NCI-H1694 (cell line): ENCODE measurements at places on chromosomes 6 and 20.

DNA sequence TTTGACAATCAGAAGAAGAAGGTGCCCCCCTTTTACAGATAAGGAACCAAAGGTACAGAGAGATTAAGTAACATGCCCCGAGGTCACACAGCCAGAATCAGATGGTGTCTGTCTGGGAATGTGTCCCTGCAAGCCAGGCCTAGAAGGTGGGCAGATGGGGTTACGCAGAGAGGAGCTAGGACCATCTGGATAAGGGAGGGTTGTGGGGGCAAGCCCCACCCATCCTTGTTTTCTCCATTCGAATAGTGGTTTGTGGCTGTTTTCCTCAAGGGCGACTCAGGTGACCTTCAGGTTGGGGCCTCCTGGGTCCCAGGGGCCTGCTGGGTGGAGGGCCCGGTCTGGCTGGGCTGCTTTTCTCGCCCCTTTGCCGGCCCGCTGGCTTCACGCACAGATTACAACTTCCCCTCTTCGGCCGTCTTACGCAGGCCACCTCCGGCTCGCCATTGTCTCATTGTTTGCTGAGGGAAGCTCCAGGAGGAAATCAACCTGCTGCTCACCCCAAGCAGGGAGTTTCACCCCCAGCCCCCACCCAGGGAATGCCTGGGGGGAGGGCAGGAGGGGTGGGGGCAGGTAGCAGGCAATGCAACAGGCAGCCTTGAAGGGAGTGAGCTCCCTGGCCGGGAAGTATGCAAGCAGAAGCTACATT lies 30.8 kb upstream of the CSNK2A1 start:
- DNase-seq = peak; percentile 80

- DNase-seq = peak; percentile 68
Observed at GRCh38 chr6:135801755-135802465, 49.6 kb upstream of the PDE7B start.

- peak; percentile 27 for DNase-seq
Observed at GRCh38 chr20:44714701-44715498, at the start of gene CCN5. TSS of gene CCN5 (plus strand) at chr20:44715369. CDS start at chr20:44715391, 22 bp downstream.

- peak; percentile 4 for DNase-seq
Observed at GRCh38 chr6:56806368-56806767, 148.5 kb upstream of the BEND6 start.

GRCh38 chr6:157260735-157261410 lies 62.4 kb downstream of the TMEM242 start:
- DNase-seq = no peak

- DNase-seq = no peak
Observed at GRCh38 chr20:37288091-37288490, 1.4 kb upstream of the MANBAL start.

- no peak for DNase-seq
Observed at GRCh38 chr6:155364844-155365437, 50.7 kb upstream of the TFB1M start.

DNA sequence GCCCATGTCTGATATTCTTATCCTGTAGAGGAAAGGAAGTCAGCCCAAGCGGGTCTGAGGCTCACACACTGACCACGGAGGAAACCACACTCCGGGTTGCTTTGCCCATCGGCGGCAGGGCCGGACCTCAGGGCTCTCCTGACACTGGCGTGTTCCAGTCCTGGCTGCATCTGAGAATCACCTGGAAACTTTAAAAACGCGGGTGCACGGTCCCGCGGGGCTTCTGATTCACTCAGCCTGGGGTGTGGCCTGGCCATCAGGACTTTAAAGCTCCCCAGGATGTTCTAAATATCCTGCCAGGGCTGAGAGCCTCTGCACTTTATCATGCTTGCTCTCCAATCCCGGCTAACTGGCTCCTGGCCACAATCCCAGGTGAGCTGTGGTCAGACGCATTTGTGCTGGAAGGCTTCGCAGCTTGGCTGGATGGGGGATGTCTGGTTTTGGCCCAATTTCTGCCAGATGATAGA lies 47.7 kb upstream of the DACT2 start:
- DNase-seq = no peak

GRCh38 chr6:1024161-1024560 lies 287.7 kb upstream of the FOXQ1 start:
- DNase-seq = no peak

DNA sequence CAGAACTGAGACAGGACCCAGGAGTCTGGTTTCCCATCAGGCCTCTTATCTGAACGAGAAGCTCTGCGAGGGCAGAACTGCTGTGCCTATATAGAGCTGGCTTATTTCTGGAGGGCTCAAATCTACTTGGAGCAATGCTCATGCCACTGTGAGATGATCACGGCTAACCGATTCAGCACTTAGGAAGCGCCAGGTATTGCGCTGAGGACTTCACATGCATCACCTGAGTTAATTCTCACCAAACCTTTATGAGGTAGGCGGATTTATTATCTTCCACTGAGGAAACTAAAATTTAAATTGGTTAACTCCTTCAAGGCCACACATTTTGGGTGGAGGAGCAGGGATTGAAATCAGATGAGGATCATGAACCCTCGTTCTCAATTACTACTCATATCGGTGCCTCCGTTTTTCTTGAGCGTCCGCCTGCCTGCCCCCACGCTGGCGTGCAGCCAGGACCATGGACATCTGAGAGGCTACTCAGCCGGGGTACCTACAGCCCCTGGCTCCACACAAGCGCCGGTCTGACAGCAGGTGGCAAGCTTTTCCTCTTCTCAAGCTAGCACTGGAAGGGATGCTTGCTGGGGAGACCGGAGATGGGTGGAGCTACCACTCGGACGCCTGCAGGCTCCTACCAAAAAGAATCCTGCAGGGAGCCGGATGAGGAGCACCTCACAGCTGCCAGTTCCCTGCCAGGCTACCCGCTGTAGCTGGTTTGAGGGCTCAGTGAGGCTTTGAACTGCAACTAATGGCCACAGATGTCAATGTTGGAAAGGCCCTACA lies 1.0 kb upstream of the PCIF1 start:
- DNase-seq = peak; percentile 53

GRCh38 chr20:6075428-6076219 lies 21.8 kb upstream of the LRRN4 start:
- peak; percentile 92 for DNase-seq

DNA sequence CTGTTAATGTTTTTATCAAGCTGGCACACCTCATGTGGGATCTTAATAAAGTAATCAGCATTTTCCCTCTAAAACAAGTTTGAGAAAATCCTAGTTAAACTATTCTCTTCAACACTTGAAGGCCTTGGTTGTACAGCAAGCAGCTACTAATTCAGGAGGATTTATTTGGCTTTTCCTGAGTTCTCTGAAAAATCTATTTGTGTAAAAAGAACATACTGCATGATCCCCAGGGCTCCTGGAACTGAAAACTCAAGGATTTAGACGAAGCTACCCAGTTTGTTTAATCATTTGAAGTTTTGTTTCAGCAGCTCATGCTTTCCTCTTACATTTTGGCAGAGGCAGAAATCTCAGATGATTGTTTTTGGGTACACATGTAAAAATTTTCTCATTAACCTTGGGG lies 309.6 kb upstream of the FLRT3 start:
- DNase-seq = no peak

- no peak for DNase-seq
Observed at GRCh38 chr6:142927904-142928303, 17.1 kb downstream of the HIVEP2 start.

DNA sequence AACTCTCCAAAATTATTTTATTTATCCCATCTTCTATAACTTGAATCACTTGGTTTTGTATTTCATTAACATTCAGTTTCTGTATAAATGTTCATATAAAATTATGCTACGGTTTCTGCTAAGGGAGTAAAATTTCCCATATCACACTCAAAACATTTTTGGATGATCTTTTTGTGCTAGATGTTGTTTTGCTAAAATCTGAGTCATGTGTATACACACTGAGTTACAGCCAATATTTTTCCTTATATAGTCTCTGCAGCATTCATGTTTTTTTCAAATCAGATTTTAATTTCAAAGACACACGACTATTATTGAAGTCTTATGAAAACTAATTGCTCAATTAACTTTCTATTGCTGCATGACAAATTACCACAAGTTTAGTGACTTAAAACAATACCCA lies 54.3 kb upstream of the SLC2A12 start:
- DNase-seq = no peak

DNA sequence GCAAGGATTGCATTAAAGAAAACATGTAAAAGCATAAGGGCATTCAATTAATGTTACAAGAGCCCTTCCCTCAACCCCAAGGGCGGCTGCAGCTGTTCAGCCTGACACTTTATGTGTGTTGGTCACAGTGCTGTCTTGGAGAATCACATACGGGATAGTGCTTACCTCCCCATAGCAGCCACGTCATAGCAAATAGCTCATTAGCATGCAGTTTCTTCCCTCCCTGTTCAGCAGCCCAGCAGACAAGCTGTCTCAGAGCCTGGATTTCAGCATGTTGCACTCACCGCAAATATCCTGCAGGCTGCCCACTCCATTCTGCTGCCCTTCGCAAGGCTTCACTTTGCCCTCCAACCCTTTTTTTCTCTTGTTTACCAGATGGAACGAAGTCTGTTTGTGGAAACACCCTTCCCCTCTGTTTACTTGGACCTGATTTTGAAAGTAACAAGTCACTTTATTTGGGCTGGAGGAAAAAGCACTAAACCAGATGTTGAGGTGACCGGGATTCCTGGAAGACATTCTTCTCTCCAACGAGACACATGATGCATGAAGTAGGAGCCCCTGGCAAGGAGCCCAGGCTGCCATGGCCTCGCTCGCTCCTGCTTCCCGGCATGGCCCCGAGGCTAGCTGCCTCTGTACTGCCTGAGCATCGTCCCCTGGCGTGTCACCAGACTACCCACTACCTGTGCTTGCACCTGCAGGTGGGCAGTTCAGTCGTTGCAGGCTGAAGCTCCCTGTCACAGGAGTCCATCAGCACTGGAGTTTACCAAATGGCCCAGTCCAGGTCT lies 151.6 kb upstream of the GMDS start:
- DNase-seq = no peak

GRCh38 chr6:5507131-5507681 lies 245.9 kb downstream of the FARS2 start:
- no peak for DNase-seq

DNA sequence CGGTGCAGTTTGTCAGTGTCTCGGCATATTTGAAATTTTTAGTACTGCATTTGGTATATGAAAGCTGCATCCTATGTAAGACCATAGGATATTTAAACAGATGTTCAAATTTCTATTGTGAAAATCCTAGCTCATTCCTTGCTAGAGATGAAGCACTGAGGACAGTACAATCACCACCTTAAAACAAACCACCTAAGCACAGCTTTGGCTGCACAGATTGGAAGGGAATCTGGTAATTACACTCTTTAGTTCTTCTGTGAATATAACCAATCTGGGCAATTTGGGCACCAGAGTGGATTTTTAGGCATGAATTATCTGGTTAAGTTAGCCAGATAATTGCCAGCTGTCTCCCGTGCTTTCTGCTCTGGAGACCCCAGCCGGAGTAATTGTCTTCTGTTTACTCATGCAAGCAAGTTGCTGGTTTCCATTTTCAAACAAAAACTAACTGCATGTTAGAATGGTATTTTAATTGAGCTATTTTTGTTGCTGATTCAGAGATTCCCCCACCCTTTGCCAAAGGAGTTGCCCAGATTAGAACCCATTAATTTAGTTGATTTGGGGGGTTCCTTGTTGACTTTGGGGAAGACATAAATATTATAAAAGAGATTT lies 36.9 kb downstream of the E2F3 start:
- peak; percentile 94 for DNase-seq

DNA sequence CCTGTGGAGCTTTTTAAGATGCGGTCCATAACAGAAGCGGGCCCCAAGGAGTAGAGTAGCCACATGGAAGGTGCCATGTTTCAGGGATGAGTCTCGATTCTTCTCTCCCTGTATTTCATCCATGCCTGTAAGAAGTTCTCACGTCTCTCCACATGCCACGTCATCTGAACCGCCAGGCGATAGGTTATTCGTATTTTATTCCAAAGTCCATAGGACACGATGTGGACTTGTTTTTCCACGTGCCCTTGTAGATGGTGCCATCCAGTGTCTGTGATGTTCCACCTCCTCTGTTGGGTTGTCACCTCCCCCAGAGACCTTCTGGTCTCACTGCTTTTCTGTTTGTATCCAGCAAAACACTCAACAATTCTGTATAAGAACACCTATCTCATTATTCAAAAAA lies 17.6 kb downstream of the HEBP2 start:
- DNase-seq = no peak

GRCh38 chr6:54992789-54993188 lies 146.2 kb downstream of the FAM83B start:
- DNase-seq = no peak

DNA sequence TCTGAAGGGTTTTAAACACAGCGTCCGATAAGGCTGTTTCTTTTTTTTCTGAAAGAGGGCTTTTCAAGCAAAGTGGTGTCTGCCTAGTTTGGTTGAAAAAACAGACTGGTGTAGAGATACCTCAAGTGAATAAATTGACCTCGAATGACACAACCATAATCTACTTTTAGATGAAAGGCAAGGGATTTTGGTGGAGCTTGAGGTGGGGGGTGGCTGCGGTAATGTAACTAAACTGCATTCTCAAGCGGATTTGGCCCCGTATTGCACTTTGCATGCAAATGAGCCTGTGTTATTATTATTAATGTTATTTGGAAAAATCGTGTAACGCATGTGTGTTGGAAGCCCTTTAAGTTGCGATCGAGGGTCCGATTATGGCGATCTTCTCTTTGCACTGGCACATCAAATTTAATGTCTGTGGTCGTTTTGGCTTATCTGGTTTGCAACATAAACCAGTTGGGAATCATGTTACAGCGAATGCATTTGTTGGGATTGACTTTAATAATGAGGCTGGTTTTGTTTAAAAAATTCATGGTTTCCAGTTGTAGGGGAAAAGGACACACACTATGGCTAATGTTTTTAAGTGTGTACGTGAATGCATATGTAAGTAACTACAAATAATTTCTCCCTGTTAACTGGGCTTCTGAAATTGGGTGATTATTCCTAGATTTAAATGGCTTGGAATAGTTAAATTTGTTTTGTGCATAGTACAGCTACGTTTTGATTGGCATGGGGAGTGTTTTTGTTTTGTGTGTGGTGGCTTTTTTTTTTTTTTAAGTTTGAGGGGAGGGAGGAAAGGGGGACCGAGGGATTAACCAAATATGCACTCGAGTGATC lies 1.0 kb downstream of the JARID2 start:
- no peak for DNase-seq

- no peak for DNase-seq
Observed at GRCh38 chr6:108027594-108027993, 46.9 kb downstream of the OSTM1 start.

- no peak for DNase-seq
Observed at GRCh38 chr6:141729146-141729545, 403.6 kb upstream of the GJE1 start.

DNA sequence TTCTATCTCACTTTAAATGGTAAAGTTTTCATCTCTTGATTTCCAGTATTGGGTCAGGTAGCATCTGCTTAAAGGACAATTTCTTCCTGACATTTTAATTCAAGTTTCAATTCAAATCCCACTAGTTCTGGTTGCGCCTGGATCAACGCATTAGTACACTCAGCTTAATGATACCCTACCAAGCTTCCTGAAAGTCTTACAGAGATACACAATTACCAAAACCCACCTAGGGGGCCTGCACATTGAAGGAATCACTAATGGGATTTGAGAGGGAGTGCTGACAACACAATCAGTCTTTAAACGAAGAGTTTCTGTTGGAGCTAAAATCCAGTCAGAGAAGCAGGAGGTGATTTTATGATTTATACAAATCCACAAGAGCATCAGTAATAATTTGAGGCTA lies 293.0 kb downstream of the PHF3 start:
- DNase-seq = no peak

- no peak for DNase-seq
Observed at GRCh38 chr6:149224399-149224798, 93.1 kb upstream of the TAB2 start.

GRCh38 chr6:79453558-79454042 lies 83.6 kb downstream of the LCA5 start:
- DNase-seq = no peak

- no peak for DNase-seq
Observed at GRCh38 chr6:106185615-106186014, 99.5 kb downstream of the PRDM1 start.

GRCh38 chr6:9250852-9251251 lies 815.5 kb upstream of the SLC35B3 start:
- DNase-seq = peak; percentile 52
